ENCODE measurements at places on chromosomes 3 and 15. TPM values are rescaled to one million over a fixed set of nuclear protein-coding genes. Genes with fewer than 3 reads are reported as not detected.

ZNF774 gene
- total RNA-seq, result 4.9 TPM

OPA1 gene
- total RNA-seq, result 40.2 TPM

GP9 gene
- total RNA-seq, result 3.0 TPM

- no peaks in the 10 kb centered on the region for H3K36me3 ChIP-seq
- H3K27ac ChIP-seq, result no peak overlapping the region
- H3K4me3 ChIP-seq, result no peak overlapping the region
- H3K27me3 ChIP-seq, result no peaks in the 10 kb centered on the region
- DNase-seq, result no peak
- no peaks in the 10 kb centered on the region for H3K4me1 ChIP-seq
Measured at GRCh38 chr3:64449026-64449425, 223.8 kb upstream of the PRICKLE2 start.

- H3K27ac ChIP-seq, result no peak overlapping the region
- no peak for DNase-seq
- H3K36me3 ChIP-seq, result no peaks in the 10 kb centered on the region
- H3K4me3 ChIP-seq, result no peak overlapping the region
- H3K4me1 ChIP-seq, result no peaks in the 10 kb centered on the region
- H3K27me3 ChIP-seq, result no peaks in the 10 kb centered on the region
Measured at GRCh38 chr3:127469760-127470159, 120.8 kb downstream of the TPRA1 start.

GRCh38 chr3:77348244-77348855, 308.5 kb downstream of the ROBO2 start:
- H3K36me3 ChIP-seq, result no peaks in the 10 kb centered on the region
- H3K27ac ChIP-seq, result no peak overlapping the region
- no peaks in the 10 kb centered on the region for H3K4me1 ChIP-seq

GRCh38 chr3:172140499-172141391, 101.4 kb downstream of the FNDC3B start:
- DNase-seq, result peak; percentile 77
- H3K4me1 ChIP-seq, result peaks cover 21% of the 10 kb centered on the region
- H3K27ac ChIP-seq, result peak overlapping the region; percentile 89
